ENCODE measurements at places on chromosomes 5 and 9. TPM values are rescaled to one million over a fixed set of nuclear protein-coding genes. Genes with fewer than 3 reads are reported as not detected.

RNF180 gene
- total RNA-seq: 0.74 TPM

SLC25A48 gene
- total RNA-seq: not detected

SLC25A2 gene
- 0.18 TPM for total RNA-seq

SPATA31E1 gene
- not detected for total RNA-seq

CYSRT1 gene
- 0.18 TPM for total RNA-seq

RAB3C gene
- total RNA-seq: under 0.01 TPM

AGXT2 gene
- total RNA-seq: not detected

ENTPD8 gene
- total RNA-seq: not detected

ZBTB5 gene
- total RNA-seq: 5.5 TPM

IL9 gene
- total RNA-seq: not detected

ANKRD18A gene
- total RNA-seq: not detected

CCDC180 gene
- total RNA-seq: 1.7 TPM

Data from smooth muscle cell of bladder (primary cell).